ENCODE measurements at places on chromosomes 12 and 14.

DNA sequence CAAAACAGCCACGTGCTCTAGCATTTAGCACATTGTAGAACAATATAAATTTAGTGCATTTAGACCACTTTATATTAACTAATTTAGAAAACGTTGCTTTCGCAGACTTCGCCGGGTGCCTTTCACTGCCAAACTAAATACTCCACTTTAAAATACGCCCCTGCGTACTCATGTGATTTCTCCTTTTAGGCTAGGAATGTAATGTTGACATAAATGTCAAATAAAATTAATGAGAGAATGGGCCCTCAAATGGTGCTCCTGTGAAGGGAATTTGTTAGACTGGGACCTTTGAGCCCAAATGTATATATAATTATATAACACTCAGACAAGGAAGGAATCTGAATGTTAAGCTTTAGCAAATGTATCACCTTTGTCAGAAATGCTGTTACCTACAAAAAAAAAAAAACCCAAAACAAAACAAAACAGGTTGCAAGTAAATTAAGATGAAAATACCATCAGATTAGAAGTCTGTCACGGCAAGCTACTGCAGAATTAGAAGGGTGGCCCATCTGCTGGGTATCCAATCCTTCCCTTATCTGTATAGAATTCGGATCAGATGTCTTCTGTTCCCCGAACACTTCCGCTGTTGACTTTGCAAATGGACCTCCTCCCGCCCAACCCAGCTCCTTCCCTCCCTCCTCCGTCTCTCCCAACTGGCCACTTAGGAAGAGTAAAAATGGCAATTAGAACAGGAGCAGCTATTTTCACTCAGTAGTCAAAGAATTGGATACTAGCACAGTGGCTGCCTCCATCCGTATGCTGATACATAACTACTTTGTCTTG is 159.3 kb upstream of the FOXN3 start:
- DNase-seq = no peak

GRCh38 chr14:26217778-26218177 is 380.1 kb downstream of the NOVA1 start:
- DNase-seq = no peak

DNA sequence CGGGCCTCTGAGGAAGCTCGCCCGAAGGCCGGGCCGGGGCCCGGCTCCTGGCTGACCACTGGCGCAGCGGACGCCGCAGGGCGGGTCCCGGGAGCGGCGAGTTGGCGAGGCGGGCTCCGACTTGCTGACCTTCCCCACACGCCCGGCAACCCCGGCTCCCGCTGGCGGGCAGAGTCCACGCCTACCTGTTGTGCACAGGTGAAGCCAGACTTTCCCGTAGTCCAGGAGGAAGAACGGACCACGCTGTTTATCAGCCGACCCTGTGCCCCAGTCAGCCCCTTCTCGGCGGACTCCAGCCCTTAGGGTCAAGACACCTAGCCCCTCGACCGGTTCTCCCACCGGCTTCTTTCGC is 407 bp downstream of the HEATR5A start:
- DNase-seq = peak; percentile 72

GRCh38 chr12:118290130-118290529 is 82.6 kb downstream of the TAOK3 start:
- no peak for DNase-seq

- DNase-seq = no peak
These were observed 29.8 kb downstream of the DIO3 start for GRCh38 chr14:101591121-101591520.

- DNase-seq = no peak
These were observed 7.7 kb downstream of the GPR33 start for GRCh38 chr14:31480156-31480555.

DNA sequence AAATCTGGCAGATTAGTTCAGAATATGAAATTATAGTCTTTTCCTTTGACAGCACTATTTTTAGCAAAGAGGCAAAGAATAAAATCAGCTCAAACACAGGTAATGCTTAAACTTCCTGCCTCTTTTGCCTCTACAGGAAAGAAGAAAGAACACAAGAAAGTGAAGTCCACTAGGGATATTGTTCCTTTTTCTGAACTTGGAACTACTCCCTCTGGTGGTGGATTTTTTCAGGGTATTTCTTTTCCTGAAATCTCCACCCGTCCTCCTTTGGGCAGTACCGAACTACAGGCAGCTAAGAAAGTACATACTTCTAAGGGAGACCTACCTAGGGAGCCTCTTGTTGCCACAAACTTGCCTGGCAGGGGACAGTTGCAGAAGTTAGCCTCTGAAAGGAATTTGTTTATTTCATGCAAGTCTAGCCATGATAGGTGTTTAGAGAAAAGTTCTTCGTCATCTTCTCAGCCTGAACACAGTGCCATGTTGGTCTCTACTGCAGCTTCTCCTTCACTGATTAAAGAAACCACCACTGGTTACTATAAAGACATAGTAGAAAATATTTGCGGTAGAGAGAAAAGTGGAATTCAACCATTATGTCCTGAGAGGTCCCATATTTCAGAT is 17.4 kb downstream of the TMPO start:
- peak; percentile 33 for DNase-seq

- peak; percentile 34 for DNase-seq
These were observed 51.3 kb downstream of the STX2 start for GRCh38 chr12:130787445-130788410.

DNA sequence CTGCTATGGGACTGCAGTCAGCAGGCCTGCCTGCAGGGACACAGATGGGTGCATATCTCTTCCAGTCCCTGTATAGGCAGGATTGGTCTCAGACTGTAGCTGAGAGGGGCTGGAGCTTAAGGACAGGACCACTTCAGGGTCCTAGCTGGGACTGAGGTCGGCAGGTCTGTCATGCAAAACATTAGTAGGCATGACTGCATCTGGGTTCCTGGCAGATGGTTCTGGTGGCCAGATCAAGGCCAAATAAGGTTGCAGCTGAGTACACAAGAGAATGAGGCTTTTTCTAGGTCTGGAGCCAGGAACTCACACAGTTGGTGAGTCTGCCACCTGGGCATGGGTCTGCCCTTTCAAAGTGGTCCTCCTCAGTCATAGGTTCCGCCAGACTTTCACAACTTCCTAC is 155.8 kb downstream of the TPH2 start:
- DNase-seq = no peak

GRCh38 chr14:77761205-77761931 is 412 bp upstream of the SNW1 start:
- DNase-seq = peak; percentile 25

GRCh38 chr12:132723015-132723763 is 12.5 kb downstream of the PGAM5 start:
- no peak for DNase-seq

GRCh38 chr12:1322821-1323220 is 271.6 kb downstream of the FBXL14 start:
- DNase-seq = no peak

- DNase-seq = no peak
These were observed 167.5 kb downstream of the PTPN11 start for GRCh38 chr12:112586148-112586783.

GRCh38 chr12:54220092-54220557 is 31.3 kb upstream of the SMUG1 start:
- DNase-seq = peak; percentile 53

DNA sequence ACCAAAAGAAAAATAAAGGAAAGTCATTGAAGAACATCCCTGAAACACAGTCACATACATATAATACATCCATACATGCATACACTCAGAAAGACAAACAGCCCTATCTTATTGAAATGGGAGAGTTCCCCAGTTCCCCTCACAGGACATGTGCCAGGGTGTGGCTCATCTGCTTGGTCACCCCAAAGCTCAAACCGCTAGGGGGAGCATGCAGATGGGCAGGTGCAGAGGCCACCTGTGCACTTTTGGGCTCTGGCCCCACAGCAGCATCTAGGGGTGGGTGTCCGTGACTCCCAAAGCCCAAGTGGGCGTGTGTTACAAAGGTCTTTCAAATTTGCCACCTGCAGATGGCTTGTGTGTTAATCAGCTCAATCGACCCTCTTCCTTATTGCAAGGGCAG is 75.2 kb downstream of the CMAS start:
- DNase-seq = no peak

DNA sequence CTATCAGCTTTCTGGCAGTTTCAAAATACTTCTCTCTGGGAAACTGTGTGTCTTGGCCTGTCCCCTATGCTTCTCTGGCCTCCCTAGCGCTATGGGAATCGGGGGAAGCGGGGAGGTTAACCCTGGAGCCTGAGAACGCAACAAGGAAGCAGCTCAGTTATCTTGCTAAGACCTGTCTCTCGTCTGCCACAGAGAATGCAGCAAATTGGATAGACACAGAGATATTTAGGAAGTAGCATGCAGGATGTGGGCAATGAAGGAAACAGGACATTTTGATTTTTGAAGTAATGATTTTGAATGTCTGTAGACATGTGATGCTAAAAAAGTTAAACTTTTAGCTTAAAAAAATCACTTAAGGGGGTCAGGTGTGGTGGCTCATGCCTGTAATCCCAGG is 6.6 kb upstream of the CALCOCO1 start:
- DNase-seq = no peak

DNA sequence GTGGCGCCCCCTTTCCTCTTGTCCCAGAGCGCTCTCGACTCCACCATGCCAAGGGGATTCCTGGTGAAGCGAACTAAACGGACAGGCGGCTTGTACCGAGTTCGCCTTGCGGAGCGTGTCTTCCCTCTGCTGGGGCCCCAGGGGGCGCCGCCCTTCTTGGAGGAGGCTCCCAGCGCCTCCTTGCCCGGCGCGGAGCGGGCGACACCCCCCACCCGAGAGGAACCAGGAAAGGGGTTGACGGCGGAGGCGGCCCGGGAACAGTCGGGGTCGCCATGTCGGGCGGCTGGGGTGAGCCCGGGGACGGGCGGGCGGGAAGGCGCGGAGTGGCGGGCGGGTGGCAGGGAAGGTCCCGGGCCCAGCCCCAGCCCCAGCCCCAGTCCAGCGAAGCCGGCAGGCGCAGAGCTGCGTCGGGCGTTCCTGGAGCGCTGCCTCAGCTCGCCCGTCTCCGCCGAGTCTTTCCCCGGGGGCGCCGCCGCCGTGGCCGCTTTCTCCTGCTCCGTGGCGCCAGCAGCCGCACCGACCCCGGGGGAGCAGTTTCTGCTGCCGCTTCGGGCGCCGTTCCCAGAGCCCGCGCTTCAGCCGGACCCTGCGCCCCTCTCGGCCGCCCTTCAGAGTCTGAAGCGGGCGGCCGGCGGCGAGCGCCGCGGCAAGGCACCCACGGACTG is 376 bp downstream of the INSM2 start:
- peak; percentile 6 for DNase-seq

GRCh38 chr14:73452341-73453186 is 5.8 kb downstream of the NUMB start:
- DNase-seq = no peak

- DNase-seq = no peak
These were observed 491.2 kb upstream of the FLRT2 start for GRCh38 chr14:85038526-85039352.

GRCh38 chr12:12883369-12884001 is 7.9 kb upstream of the GPRC5A start:
- DNase-seq = no peak

GRCh38 chr12:39393179-39393578 is 49.7 kb downstream of the KIF21A start:
- DNase-seq = no peak

DNA sequence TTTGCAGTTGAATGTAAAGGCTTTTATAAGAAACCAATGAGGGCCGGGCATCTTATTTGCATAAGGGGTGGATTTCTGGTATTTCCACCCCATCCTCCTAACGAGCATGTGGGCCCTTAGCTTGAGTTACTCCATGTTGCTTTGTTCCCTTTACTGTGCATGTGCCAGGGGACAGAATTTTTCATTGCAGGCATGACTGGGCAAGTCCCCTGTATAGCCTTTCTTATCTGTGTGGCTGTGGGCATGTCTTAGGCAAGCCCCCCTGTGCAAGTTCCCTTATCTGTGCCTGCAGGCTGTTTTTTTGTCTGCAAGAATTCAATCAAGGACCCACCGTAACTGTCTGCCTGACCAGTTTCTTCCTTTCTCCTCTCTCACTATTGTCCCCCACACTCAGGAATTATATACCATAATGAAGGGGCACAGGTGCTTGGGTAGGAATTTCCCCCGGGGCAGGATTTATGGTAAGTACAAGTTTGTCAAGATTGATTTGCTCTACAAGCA is 152.2 kb upstream of the CNOT2 start:
- no peak for DNase-seq

DNA sequence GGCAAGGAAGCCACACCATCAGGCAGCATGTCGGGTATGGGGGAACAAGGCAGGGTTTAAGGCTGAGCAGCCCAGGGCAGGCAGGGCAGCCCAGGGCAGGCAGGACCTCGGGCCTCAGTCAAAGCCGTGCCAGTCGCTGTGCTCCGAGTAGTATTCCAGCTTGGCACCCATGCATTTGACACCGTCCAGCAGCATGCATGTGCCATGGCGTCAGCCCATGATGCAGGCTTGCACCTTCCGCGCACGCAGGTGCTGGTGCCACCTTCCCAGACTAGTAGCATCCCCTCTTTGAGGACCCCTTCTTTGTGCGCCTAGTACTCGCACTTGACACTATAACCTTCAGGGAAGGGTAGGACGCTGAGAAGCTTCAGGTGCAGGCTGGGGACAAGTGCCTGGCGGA is 11.6 kb upstream of the ADCY6 start:
- DNase-seq = no peak

DNA sequence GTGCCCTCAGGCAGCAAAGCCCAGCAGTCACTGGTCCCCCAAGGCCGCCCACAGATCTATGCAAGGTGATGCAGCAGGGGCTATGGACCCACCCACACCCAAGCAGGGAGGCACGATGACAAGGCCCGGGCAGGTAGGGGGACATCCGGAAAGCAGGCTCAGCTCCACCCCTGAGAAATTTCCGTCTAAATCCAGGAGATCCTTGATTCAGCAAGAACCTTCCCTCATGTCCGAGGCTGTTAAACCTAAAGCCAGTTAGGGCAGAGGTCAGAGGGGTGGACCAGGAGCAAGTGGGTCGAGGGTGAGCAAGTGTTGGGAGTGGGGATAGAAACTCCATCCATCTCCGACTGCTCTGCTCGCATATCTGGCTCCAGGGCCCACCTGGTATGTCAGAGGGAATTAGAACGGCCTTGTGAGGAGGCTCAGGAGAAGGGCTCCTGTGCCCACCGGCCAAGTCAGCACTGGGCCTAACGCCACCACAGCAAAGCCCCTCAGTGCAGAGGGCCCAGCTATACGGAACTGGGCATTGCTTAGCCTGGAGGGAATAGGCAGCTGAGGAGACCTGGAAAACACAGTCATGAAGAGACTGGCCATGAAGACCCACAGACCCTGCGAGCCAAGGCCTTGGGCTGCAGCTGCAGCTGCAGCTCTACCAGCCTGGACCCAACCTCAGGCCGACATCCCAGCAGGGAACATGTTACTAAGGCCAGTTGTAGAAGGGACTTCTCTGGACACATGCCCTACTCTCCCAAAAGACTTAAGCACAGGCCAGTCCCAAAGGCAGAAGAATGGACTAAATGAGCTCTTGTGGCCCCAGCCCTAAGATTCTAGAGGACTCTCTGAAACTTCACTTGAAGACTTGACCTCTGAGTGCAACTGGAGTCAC is 34.3 kb downstream of the DAD1 start:
- no peak for DNase-seq

Measured in AG08396 (cell line).